RCC 7860 (cell line): ENCODE measurements at places on chromosomes 7 and 10.

- no peak for DNase-seq
Observed at GRCh38 chr10:75448166-75448565, 16.7 kb downstream of the LRMDA start.

- peak; percentile 93 for DNase-seq
Observed at GRCh38 chr7:77538281-77539212, 1.5 kb downstream of the PTPN12 start.

- no peak for DNase-seq
Observed at GRCh38 chr10:86372119-86372783, 5.7 kb upstream of the GRID1 start.

DNA sequence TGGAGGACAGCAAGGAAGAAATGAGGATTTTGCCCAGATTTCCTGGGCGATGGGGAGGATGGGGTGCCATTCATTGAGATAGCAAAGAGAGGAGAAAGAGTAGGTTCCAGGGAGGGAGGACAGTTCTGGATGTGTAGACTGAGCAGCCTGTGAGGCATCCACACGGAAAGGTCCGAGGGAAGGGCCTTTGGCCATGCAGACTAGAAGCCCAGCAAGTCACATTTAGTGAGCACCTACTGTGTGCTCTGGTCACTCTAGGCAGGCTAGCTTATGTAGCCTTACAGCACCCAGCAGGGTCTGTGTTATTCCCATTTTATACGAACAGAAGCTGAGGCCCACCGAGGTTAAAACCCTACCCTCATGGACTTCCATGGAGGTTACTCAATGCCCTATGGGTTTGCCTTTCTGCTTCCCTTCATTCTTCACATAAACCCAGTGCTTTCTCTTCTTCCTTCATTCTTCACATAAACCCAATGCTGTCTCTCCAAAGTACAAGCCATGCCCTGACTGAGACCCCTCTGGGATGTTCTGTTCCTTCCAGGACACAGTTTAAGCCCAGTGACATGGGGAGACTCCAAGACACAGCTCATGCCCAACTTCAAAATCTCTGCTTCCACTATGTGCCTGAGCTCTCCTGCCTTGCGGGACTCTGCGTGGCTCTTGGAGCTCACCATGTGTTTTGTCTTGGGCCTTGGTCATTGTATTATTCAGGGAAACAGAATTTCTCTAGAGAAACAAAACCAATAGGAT, 13.7 kb downstream of the IL2RA start:
- DNase-seq: no peak

- no peak for DNase-seq
Observed at GRCh38 chr10:7788639-7789286, 786 bp downstream of the ATP5F1C start.

GRCh38 chr7:112635742-112636141, 154.5 kb downstream of the TMEM168 start:
- DNase-seq: no peak

DNA sequence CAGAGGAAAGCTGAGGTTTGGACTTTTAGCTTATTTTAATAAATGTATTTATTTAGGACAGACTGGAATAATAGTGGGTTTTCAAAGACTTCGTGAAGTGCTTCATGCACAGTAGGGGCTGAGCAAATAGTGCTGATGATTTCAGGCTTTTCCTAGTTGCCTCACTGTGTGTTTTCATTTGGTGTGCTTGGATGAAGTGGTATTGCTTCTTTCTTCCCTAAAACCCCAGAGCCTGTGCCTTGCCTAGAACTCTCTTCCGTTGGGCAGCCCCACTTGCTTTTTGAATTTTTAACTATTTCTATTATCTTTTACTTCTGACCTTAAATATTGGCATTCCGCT, 49.6 kb downstream of the ARID5B start:
- DNase-seq: no peak

DNA sequence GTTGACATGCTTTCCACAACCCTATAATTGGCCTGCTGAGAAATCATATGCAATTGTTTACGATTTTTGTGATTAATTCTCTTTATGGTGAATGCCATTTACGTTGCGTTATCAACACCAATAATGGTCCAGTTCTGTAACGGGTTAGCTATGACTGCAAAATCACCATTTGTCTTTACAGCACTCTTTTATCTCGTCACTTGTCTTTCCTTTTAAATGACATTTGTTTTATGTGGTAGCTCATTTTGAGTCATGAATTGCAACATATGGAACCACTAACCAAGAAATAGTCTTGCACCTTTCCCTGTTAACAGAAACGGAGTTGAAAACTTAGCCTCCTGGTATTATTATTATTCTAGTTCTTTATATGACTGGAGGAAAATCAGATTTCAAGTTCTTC, 3.1 kb upstream of the KIAA1217 start:
- DNase-seq: no peak

DNA sequence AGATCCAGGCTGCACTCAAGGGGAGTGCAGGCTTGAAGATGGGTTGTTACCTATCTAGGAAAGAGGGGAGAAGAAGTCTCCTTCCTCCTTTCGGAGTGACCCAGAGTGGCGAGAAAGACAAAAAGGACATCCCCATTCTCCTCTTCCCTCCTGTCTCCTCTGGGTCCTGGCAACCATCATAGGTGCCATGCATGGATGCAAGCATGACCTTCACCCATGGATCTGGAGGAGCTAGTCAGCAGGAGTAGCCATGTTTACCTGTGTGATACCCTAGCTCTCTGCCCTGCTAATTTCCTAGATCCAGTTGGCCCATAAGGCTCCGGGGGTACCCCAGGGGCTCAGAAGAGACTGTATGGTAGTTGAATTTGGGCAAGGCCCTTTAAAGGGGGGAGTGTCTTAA, 17.2 kb upstream of the CROT start:
- no peak for DNase-seq

- DNase-seq: no peak
Observed at GRCh38 chr10:87603196-87603595, 56.5 kb upstream of the PAPSS2 start.

GRCh38 chr10:23850631-23851030, 358.3 kb upstream of the KIAA1217 start:
- DNase-seq: no peak

- DNase-seq: no peak
Observed at GRCh38 chr10:124145109-124145870, 51.9 kb upstream of the CHST15 start.

GRCh38 chr7:1993776-1994740, 238.7 kb downstream of the MAD1L1 start:
- no peak for DNase-seq

DNA sequence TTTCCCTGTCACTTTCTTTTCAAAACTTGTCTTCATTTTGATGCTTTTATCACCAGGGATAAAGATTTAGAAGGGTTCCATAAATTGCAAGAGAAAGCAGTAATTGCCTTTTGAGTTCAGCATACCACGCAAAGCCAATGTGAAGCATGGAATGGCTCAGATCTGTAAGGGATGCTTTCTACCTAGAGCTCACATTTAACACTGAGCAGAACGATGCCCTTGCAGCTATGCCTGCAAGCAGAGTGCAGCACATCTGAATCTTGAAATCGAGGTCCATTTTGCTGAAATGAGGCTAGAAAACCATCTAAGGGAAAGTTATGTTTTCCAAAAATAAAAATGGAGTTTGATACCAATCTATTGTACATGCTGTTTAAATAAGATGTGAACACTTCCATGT, 171.2 kb upstream of the CELF2 start:
- DNase-seq: no peak
